ENCODE measurements at places on chromosomes 1 and 21. TPM values are rescaled to one million over a fixed set of nuclear protein-coding genes. Genes with fewer than 3 reads are reported as not detected.

SPRR5 gene
- not detected for polyA plus RNA-seq

SPATC1L gene
- polyA plus RNA-seq, result 2.9 TPM

HOOK1 gene
- polyA plus RNA-seq, result 10.3 TPM

PAPPA2 gene
- not detected for polyA plus RNA-seq

OVAAL gene
- not detected for polyA plus RNA-seq

SPATA45 gene
- polyA plus RNA-seq, result not detected

NUP210L gene
- polyA plus RNA-seq, result not detected

BARHL2 gene
- polyA plus RNA-seq, result not detected

ZBTB48 gene
- polyA plus RNA-seq, result 164 TPM

NDUFS5 gene
- polyA plus RNA-seq, result 696 TPM

TNFRSF8 gene
- 0.10 TPM for polyA plus RNA-seq

MXRA8 gene
- polyA plus RNA-seq, result 21.6 TPM

RPE65 gene
- not detected for polyA plus RNA-seq

LAMC2 gene
- polyA plus RNA-seq, result 4.7 TPM

CLDN17 gene
- not detected for polyA plus RNA-seq

LYPD8 gene
- not detected for polyA plus RNA-seq

NIBAN1 gene
- 1.1 TPM for polyA plus RNA-seq

COL24A1 gene
- 2.4 TPM for polyA plus RNA-seq

AMY2A gene
- not detected for polyA plus RNA-seq

LMX1A gene
- 0.54 TPM for polyA plus RNA-seq

CADM3 gene
- 23.5 TPM for polyA plus RNA-seq

ATP1A4 gene
- 0.24 TPM for polyA plus RNA-seq

MRTO4 gene
- polyA plus RNA-seq, result 7.6 TPM

TEKT2 gene
- 0.18 TPM for polyA plus RNA-seq

PPP1R8 gene
- 26.6 TPM for polyA plus RNA-seq

FAM72B gene
- 2.1 TPM for polyA plus RNA-seq

GJA8 gene
- not detected for polyA plus RNA-seq

AGBL4 gene
- not detected for polyA plus RNA-seq

PTGFRN gene
- polyA plus RNA-seq, result 21.6 TPM

SPATA1 gene
- polyA plus RNA-seq, result not detected

CYP4A22 gene
- polyA plus RNA-seq, result not detected

KAZN gene
- polyA plus RNA-seq, result 4.7 TPM

PRAMEF27 gene
- polyA plus RNA-seq, result not detected

NDUFS2 gene
- 128 TPM for polyA plus RNA-seq

TSPEAR gene
- 0.09 TPM for polyA plus RNA-seq

S100A2 gene
- 9.8 TPM for polyA plus RNA-seq

KPRP gene
- polyA plus RNA-seq, result not detected

IVL gene
- 0.03 TPM for polyA plus RNA-seq

DLGAP3 gene
- not detected for polyA plus RNA-seq
